ENCODE measurements at places on chromosomes 3 and 15. TPM values are rescaled to one million over a fixed set of nuclear protein-coding genes. Genes with fewer than 3 reads are reported as not detected.

GRCh38 chr3:1830851-1831250 is 267.8 kb upstream of the CNTN4 start:
- no peak overlapping the region for H3K4me3 ChIP-seq
- no peaks in the 10 kb centered on the region for H3K27me3 ChIP-seq
- no peaks in the 10 kb centered on the region for H3K4me1 ChIP-seq
- DNase-seq, result no peak
- H3K36me3 ChIP-seq, result no peaks in the 10 kb centered on the region

GRCh38 chr3:115804200-115804599 is 180.9 kb downstream of the GAP43 start:
- no peaks in the 10 kb centered on the region for H3K27me3 ChIP-seq
- H3K4me3 ChIP-seq, result no peak overlapping the region
- DNase-seq, result no peak
- no peaks in the 10 kb centered on the region for H3K4me1 ChIP-seq
- H3K36me3 ChIP-seq, result no peaks in the 10 kb centered on the region

Gene PPP1R2
- 98.0 TPM for total RNA-seq

- H3K4me1 ChIP-seq, result peaks cover 30% of the 10 kb centered on the region
- H3K27ac ChIP-seq, result no peak overlapping the region
- H3K4me3 ChIP-seq, result peak overlapping the region; percentile 60
- H3K36me3 ChIP-seq, result no peaks in the 10 kb centered on the region
- no peak for DNase-seq
- peaks cover 25% of the 10 kb centered on the region for H3K27me3 ChIP-seq
Measured at GRCh38 chr3:134796281-134797056, 1.4 kb downstream of the EPHB1 start.

- H3K27me3 ChIP-seq, result no peaks in the 10 kb centered on the region
- no peak overlapping the region for H3K4me3 ChIP-seq
- H3K27ac ChIP-seq, result no peak overlapping the region
- H3K36me3 ChIP-seq, result no peaks in the 10 kb centered on the region
- DNase-seq, result no peak
- H3K4me1 ChIP-seq, result no peaks in the 10 kb centered on the region
Measured at GRCh38 chr3:37606472-37606871, 255.2 kb upstream of the CTDSPL start.

GRCh38 chr3:6228958-6229683 is 631.8 kb upstream of the GRM7 start:
- no peaks in the 10 kb centered on the region for H3K36me3 ChIP-seq
- no peak overlapping the region for H3K4me3 ChIP-seq
- no peaks in the 10 kb centered on the region for H3K4me1 ChIP-seq
- no peak for DNase-seq

GRCh38 chr3:112460519-112461195 is 38.6 kb downstream of the BTLA start:
- no peak overlapping the region for H3K27ac ChIP-seq
- DNase-seq, result no peak
- peaks cover 9% of the 10 kb centered on the region for H3K4me1 ChIP-seq
- H3K4me3 ChIP-seq, result no peak overlapping the region
- H3K27me3 ChIP-seq, result no peaks in the 10 kb centered on the region

- H3K4me3 ChIP-seq, result no peak overlapping the region
- no peak overlapping the region for H3K27ac ChIP-seq
- H3K4me1 ChIP-seq, result no peaks in the 10 kb centered on the region
- DNase-seq, result no peak
- no peaks in the 10 kb centered on the region for H3K36me3 ChIP-seq
Measured at GRCh38 chr3:67534594-67534993, 119.8 kb downstream of the SUCLG2 start.

DNA sequence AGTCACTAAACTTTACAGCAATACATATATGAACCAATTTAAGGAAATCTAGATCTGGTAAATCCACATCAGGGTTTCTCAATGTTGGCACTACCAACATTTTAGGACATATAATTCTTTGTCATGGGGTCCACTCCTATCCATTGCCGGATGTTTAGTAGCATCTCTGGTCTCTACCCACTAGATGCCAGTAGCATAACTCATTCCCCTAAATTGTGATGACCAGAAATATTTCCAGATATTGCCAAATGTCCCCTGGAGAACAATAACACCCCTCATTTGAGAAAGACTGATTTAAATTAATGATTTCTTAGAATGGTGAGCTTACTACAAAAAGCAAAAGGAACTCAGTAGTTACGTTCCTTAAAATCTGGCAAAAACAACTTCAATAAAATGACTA is 23.1 kb upstream of the ANKRD28 start:
- H3K4me1 ChIP-seq, result no peaks in the 10 kb centered on the region
- no peak overlapping the region for H3K4me3 ChIP-seq
- no peaks in the 10 kb centered on the region for H3K27me3 ChIP-seq

Gene IL20RB
- total RNA-seq, result not detected

Gene PPP2R3A
- total RNA-seq, result 38.1 TPM

- no peaks in the 10 kb centered on the region for H3K27me3 ChIP-seq
- peak; percentile 80 for DNase-seq
Measured at GRCh38 chr15:76147906-76148570, 88.3 kb downstream of the TMEM266 start.

Gene LRRC34
- 0.43 TPM for total RNA-seq

Gene CHRM5
- not detected for total RNA-seq

- H3K27ac ChIP-seq, result no peak overlapping the region
- no peak for DNase-seq
- peaks cover 44% of the 10 kb centered on the region for H3K36me3 ChIP-seq
Measured at GRCh38 chr3:121794264-121794983, 40.4 kb downstream of the IQCB1 start.

DNA sequence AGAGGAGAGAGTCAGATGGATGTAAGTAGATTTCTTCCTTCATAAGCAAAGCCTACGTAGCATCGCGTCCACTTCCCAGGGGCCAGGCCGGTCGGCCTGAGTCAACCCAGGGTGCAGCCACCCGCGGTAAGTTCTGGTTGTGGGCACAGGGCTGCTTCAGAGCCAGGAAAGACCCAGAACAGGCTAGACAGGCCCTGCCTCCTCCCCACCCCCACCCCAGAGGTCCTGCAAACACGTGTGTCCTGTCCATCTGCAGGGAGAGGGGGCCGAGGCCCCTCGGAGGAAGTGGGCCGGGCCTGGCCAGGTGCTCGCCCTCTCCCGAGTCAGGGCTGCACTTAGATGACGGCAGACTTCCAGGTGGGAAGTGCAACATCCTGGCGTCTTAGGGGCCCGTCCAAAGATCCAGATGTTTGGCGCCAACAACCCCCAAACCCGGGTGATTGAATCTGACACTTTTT is 100.8 kb upstream of the ALDH1A3 start:
- no peaks in the 10 kb centered on the region for H3K4me1 ChIP-seq
- no peak overlapping the region for H3K27ac ChIP-seq
- no peaks in the 10 kb centered on the region for H3K27me3 ChIP-seq
- no peaks in the 10 kb centered on the region for H3K36me3 ChIP-seq
- no peak overlapping the region for H3K4me3 ChIP-seq

GRCh38 chr15:61128343-61128742 is 100.8 kb downstream of the RORA start:
- H3K27ac ChIP-seq, result no peak overlapping the region
- no peaks in the 10 kb centered on the region for H3K36me3 ChIP-seq
- peak; percentile 23 for DNase-seq
- H3K4me3 ChIP-seq, result no peak overlapping the region
- no peaks in the 10 kb centered on the region for H3K4me1 ChIP-seq

- no peak overlapping the region for H3K4me3 ChIP-seq
- no peaks in the 10 kb centered on the region for H3K4me1 ChIP-seq
- no peak for DNase-seq
- no peaks in the 10 kb centered on the region for H3K36me3 ChIP-seq
Measured at GRCh38 chr15:87118846-87119245, 1039.2 kb downstream of the AGBL1 start.

GRCh38 chr3:4343258-4343657 is 40.1 kb downstream of the SETMAR start:
- no peak overlapping the region for H3K4me3 ChIP-seq
- H3K27me3 ChIP-seq, result no peaks in the 10 kb centered on the region
- no peak overlapping the region for H3K27ac ChIP-seq
- H3K4me1 ChIP-seq, result peaks cover 10% of the 10 kb centered on the region
- H3K36me3 ChIP-seq, result no peaks in the 10 kb centered on the region

- H3K4me1 ChIP-seq, result peaks cover 44% of the 10 kb centered on the region
- H3K36me3 ChIP-seq, result no peaks in the 10 kb centered on the region
- no peak for DNase-seq
- no peak overlapping the region for H3K27ac ChIP-seq
- H3K4me3 ChIP-seq, result no peak overlapping the region
Measured at GRCh38 chr15:72487070-72487797, 13.1 kb downstream of the ARIH1 start.

GRCh38 chr3:190130696-190131095 is 10.0 kb upstream of the P3H2 start:
- peaks cover 5% of the 10 kb centered on the region for H3K4me1 ChIP-seq
- no peak overlapping the region for H3K4me3 ChIP-seq
- H3K27me3 ChIP-seq, result peaks cover 6% of the 10 kb centered on the region
- no peaks in the 10 kb centered on the region for H3K36me3 ChIP-seq
- peak; percentile 48 for DNase-seq
- H3K27ac ChIP-seq, result no peak overlapping the region

DNA sequence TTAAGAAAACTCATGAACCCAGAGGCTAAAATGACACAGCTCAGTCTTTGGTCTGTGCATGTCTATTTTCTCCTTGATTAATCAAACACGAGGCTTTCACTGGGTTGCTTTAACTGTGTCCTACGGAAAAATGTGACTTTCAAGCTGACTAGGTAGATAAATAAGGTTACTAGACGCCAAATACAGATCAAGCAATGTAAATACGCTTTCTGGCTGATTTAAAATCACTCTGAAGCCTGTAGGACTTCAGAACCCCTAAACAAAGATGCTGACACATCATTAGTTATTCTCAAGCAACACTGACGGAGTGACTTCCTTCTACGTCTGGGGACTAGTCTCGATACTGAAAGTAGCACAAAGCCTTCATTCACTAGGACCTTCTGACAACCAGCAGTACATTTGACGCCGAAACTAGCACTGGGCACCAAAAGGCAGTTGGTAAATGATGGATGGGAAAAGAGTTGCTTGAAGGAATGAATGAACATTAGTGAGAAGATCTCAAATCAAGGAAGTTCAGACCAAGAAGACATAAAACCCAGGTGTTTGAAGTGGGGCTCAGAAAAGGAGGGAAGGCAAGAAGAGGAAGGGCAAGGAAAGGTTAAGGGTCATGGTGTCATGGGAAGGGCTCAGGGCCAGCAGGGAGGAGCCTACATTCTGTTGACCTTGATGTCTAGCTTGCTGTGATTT is 67.1 kb upstream of the CDV3 start:
- no peak for DNase-seq
- no peak overlapping the region for H3K4me3 ChIP-seq
- no peaks in the 10 kb centered on the region for H3K36me3 ChIP-seq
- H3K27me3 ChIP-seq, result no peaks in the 10 kb centered on the region

- H3K4me3 ChIP-seq, result no peak overlapping the region
- H3K36me3 ChIP-seq, result peaks cover 4% of the 10 kb centered on the region
- no peak overlapping the region for H3K27ac ChIP-seq
- peaks cover 40% of the 10 kb centered on the region for H3K4me1 ChIP-seq
- H3K27me3 ChIP-seq, result no peaks in the 10 kb centered on the region
Measured at GRCh38 chr3:124731760-124732159, 1.5 kb downstream of the UMPS start.

DNA sequence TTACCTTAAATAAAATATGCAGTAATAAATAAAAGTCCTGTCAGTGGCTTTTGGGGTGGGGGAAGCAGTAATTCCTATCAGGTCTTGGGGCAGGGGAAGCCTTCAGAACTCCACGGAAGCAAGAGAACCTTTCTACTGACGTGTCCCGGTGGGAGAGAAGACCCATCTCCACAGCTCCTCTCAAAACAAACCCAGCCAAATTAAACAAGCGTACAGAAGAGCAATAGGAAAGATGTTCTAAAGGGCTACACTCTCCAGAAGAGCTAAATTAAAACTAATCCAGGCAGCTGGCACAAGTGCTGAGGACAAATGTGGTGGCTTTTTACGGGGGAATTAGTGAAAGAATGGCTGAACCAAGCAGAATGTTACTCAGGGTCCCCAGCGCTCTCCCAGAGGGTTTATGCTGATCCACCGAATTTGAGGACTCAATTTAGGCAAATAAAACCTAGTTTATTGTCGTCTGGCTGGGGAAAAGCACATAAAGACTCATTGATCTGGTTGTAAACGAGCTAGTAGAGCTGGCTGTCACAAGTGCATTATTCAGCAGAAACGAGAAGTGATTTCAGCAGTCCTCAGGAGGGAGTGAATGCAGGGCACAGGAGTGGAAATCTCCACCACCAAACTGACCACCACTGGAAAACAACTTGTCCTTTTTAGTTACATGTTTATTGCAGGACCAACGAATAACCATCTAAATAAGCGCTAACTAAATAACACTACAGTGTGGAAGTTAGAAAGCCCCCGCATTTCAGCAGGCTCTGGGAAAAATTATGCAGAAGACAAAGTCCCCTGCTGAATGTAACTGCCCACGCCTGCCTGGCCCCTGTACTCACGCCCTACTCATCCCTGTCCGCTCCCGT is 13.5 kb downstream of the BFSP2 start:
- no peaks in the 10 kb centered on the region for H3K36me3 ChIP-seq
- peak; percentile 58 for DNase-seq
- peaks cover 14% of the 10 kb centered on the region for H3K4me1 ChIP-seq
- H3K27me3 ChIP-seq, result peaks cover 9% of the 10 kb centered on the region
- no peak overlapping the region for H3K4me3 ChIP-seq

- H3K27me3 ChIP-seq, result no peaks in the 10 kb centered on the region
- no peak overlapping the region for H3K27ac ChIP-seq
- H3K4me1 ChIP-seq, result no peaks in the 10 kb centered on the region
- peaks cover 68% of the 10 kb centered on the region for H3K36me3 ChIP-seq
- no peak for DNase-seq
Measured at GRCh38 chr3:53224026-53224425, 31.8 kb downstream of the TKT start.

GRCh38 chr3:184739594-184740505 is 28.0 kb upstream of the MAGEF1 start:
- H3K4me3 ChIP-seq, result no peak overlapping the region
- H3K27me3 ChIP-seq, result no peaks in the 10 kb centered on the region

Gene ABHD2
- 148 TPM for total RNA-seq

Gene CHST13
- total RNA-seq, result 5.7 TPM

- no peak overlapping the region for H3K27ac ChIP-seq
- no peaks in the 10 kb centered on the region for H3K4me1 ChIP-seq
- H3K4me3 ChIP-seq, result no peak overlapping the region
- H3K36me3 ChIP-seq, result no peaks in the 10 kb centered on the region
- no peak for DNase-seq
Measured at GRCh38 chr15:57646087-57646486, 54.4 kb downstream of the MYZAP start.
